ENCODE measurements at places on chromosomes 7 and 10. TPM values are rescaled to one million over a fixed set of nuclear protein-coding genes. Genes with fewer than 3 reads are reported as not detected.

DNA sequence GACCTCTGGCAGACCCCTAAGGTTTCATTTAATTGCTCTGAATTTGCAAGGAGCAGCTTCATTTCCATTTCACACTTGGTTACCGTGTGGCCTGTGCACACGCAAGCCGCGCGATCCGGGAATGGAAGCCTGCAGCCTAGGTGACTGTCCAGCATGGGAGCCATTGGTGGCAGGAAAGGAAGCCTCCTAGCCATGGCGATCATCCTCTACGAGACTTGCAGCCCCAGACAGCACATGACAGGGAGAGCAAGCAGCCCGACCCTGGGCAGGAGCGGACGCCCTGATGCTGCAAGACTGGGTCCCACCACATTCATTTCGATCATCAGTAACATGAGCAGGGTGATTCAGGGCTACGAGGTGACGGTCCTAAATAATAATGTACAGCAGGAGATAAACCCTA, 33.9 kb downstream of the C10orf143 start:
- no peak for DNase-seq

- DNase-seq = no peak
These were observed 305.5 kb upstream of the NRG3 start for GRCh38 chr10:81569488-81569887.

- DNase-seq = no peak
These were observed 468.1 kb upstream of the NRP1 start for GRCh38 chr10:33802566-33802965.

DNA sequence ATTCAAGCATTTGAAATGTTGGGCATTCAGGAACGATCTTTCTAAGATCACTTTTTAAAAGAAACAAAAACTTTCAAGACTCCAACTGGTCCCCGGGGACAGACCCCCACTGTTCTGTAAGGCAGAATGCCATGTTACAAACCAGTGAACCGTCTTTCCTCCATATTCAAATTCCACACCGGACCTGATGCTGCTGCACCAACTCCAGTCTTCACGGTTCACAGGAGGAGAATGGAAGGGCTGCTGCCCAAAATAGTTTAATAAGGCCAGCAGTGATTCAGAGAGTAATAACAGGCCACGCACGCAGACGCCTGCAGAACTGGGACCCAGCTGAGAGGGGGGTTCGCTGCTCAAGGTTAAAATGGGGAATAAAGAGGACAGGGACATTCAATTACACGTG, 47.2 kb downstream of the OSBPL3 start:
- no peak for DNase-seq

The SAMD9 gene
- total RNA-seq = 10.2 TPM

GRCh38 chr7:140082770-140083169, 20.0 kb upstream of the PARP12 start:
- no peak for DNase-seq

The LRRC4 gene
- total RNA-seq = 14.7 TPM

GRCh38 chr10:74887614-74888284, 61.3 kb downstream of the KAT6B start:
- no peak for DNase-seq

- no peak for DNase-seq
These were observed 171.0 kb downstream of the SND1 start for GRCh38 chr7:127822822-127823508.
